ENCODE measurements at places on chromosomes 2 and 18. TPM values are rescaled to one million over a fixed set of nuclear protein-coding genes. Genes with fewer than 3 reads are reported as not detected.

The HOXD9 gene
- total RNA-seq: not detected

The NCKAP5 gene
- not detected for total RNA-seq

The ITGA4 gene
- total RNA-seq: 33.6 TPM

The LDLRAD4 gene
- total RNA-seq: 29.3 TPM

The EGR4 gene
- total RNA-seq: 0.18 TPM

The MREG gene
- 9.8 TPM for total RNA-seq

The DSC3 gene
- not detected for total RNA-seq

The LRRTM1 gene
- not detected for total RNA-seq

The CPO gene
- total RNA-seq: not detected

The ECEL1 gene
- 0.19 TPM for total RNA-seq

The TMX3 gene
- 46.9 TPM for total RNA-seq

The TRIM54 gene
- total RNA-seq: 0.11 TPM

The LHCGR gene
- total RNA-seq: not detected

The ARID5A gene
- total RNA-seq: 191 TPM

The APLF gene
- 4.3 TPM for total RNA-seq

The MERTK gene
- 0.94 TPM for total RNA-seq

The CDH20 gene
- 0.09 TPM for total RNA-seq

The FSHR gene
- total RNA-seq: not detected

The NYAP2 gene
- total RNA-seq: not detected

The TMEFF2 gene
- not detected for total RNA-seq

The HOXD12 gene
- not detected for total RNA-seq

The AGXT gene
- not detected for total RNA-seq

The FBXO15 gene
- total RNA-seq: 1.6 TPM

The DNPEP gene
- 93.1 TPM for total RNA-seq

The ANKRD12 gene
- 57.5 TPM for total RNA-seq

The INPP1 gene
- total RNA-seq: 6.7 TPM

The CD226 gene
- total RNA-seq: 56.9 TPM

The EHBP1 gene
- total RNA-seq: 27.3 TPM

The BOLL gene
- total RNA-seq: not detected

The LYPD6B gene
- not detected for total RNA-seq

The EPB41L5 gene
- 2.2 TPM for total RNA-seq

The COLEC12 gene
- not detected for total RNA-seq

The IKZF2 gene
- 6.3 TPM for total RNA-seq

The PRKAG3 gene
- total RNA-seq: not detected
